ENCODE measurements at places on chromosomes 7 and 10.

- no peak for DNase-seq
Measured at GRCh38 chr7:117019287-117019686, 66.0 kb downstream of the ST7 start.

- no peak for DNase-seq
Measured at GRCh38 chr10:14952851-14953423, 959 bp downstream of the DCLRE1C start.

DNA sequence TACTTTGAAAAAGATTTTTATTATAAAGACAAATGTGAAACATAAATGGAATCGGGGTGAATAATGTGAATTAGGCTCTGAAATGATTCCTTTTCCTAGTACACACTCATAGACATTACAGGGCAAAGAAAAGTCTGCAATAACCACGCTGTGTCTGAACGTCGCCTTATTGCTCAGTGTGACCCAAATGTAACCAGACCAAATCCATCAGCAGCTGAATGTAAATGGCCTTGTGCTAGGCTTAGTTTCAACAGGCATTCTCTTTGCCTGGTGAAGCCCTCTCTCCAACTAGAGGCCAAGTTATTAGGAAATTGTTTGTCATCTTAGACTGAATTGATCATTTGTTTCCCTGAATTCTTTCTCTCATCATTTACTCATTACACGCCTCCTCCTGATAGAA is 225.5 kb downstream of the CHCHD3 start:
- DNase-seq = no peak

- no peak for DNase-seq
Measured at GRCh38 chr7:101779267-101779666, 38.2 kb upstream of the CUX1 start.

GRCh38 chr7:30559611-30560010 is 35.1 kb upstream of the GARS1 start:
- DNase-seq = no peak

DNA sequence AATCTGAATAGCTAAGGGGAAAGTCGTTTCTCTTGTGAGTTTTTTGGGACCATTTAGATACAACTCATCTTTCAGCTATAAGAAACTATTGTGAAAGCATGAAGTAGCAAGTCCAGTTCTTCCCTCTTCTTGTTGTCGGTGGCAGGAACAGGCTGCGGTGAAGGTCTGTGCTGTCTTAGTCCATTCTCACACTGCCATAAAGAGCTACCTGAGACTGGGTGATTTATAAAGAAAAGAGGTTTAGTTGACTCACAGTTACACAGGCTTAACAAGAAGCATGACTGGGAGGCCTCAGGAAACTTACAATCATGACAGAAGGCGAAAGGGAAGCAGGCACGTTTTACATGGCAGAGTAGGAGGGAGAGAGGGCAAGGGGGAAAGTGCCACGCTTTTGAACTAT is 261.8 kb downstream of the GATA3 start:
- no peak for DNase-seq

DNA sequence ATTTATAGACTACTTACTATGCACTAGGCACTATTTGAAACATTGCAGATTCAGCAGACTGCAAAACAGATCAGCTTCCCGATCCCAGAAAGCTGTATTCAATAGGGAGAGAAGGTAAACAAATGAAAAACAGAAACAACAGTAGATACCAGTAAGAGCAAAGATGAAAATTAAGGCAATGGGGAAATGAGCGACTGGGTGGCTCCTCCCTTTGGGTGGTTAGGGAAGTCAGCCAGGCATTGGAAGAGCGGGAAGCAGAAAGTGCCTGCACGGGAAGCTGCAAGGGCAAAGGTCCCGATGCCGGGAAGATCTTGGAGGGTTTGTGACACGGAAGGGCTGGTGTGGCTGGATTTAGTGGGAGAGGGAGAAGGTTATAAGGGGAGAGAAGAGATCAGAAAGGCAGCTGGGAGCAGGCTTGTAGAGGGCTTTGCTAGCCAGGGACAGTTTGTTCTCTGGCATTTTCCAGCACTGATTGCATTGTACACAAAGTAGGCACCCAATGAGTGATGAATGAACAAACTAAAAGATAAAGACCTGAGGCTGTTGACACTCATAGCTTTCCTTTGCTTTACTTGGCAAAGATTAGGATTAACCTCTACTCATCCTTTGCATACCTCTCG is 67.8 kb downstream of the NAMPT start:
- DNase-seq = no peak

- DNase-seq = no peak
Measured at GRCh38 chr7:116497708-116498107, 1.8 kb upstream of the CAV2 start.

DNA sequence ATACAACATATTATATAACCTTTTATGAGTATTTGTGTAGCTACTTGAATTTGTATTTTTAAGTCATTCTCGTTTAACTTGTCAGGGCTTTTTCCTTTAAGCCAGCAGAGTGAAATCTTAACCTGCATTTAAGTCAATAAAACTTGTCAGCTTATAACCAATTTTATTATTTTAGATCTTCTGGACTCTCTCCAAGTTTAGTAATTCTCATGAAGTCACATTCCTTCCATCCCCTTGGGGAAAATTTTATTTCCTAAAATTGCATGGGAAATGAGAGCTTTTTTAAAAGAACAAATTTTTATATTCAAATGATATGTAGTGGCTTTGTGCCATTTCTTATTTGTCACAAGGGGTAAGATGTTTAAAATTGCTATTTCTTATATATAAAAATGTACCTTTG is 74.0 kb downstream of the SEPTIN7 start:
- DNase-seq = no peak

- DNase-seq = no peak
Measured at GRCh38 chr10:10617686-10618085, 400.0 kb upstream of the CELF2 start.

DNA sequence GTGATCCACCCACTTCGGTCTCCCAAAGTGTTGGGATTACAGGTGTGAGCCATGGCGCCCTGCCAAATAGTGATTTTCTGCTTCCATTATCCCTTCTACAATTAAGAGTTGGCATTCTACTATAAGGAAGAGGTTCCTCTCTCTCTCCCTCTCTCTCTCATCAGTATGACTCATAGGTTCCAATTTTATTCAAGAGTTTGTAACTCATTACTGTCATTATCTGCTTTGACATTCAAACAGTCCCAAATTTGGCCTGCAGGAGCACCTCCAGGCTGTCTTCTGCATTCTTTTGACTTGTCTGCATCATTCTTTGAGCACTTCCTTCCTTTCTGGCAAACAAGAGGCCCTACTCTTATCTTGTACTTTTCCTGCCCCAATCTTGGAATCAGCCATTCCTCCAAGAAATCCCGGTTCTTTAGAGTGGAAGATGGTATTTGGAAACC is 33.2 kb upstream of the CALU start:
- DNase-seq = no peak

- DNase-seq = no peak
Measured at GRCh38 chr7:65390588-65390987, 16.9 kb downstream of the ZNF92 start.

GRCh38 chr7:17844514-17845196 is 95.6 kb downstream of the SNX13 start:
- no peak for DNase-seq

GRCh38 chr7:143906151-143906550 is 4.2 kb upstream of the TCAF1 start:
- DNase-seq = no peak

GRCh38 chr10:122553341-122553740 is 7.2 kb upstream of the DMBT1 start:
- no peak for DNase-seq

DNA sequence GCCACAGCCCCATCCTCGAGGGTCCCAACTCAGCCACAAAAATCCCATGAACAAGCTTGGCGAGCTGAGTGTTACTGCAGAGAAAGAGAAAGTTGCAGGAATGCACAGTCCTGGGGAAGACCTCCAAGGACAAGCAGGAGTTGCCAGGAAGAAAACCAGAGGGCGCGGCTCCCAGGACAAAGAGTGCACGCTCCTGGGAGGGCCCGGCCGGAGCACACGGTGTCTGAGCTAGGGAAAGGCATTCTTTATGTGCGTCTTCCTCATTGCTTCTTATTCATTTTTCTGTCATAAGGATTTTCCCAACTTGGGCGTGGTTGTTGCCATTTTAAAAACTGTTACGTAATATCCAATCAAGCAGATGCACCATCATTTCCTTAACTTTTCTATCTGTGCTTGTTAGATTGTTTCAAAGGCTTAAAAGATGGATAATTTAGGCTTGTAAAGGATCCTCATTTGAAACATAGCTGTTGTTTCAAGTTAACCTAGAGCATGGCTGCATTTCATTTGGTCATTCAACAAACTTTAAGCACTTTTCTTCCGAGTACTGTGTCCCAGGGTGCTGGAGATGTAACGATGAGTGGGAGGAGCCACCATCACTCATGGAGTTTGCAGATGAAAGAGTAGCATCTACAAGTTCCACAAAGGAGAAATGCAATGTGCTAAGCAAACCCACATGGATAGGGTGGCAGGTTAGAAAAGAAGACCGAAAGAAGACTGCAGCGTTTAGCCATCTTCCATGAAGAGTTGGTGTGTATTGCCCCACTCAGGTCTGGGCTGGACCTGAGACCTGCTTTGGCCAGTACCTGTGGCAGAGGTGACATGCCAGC is 5.6 kb upstream of the CNPY1 start:
- no peak for DNase-seq

- no peak for DNase-seq
Measured at GRCh38 chr7:81903115-81903514, 133.3 kb upstream of the HGF start.

DNA sequence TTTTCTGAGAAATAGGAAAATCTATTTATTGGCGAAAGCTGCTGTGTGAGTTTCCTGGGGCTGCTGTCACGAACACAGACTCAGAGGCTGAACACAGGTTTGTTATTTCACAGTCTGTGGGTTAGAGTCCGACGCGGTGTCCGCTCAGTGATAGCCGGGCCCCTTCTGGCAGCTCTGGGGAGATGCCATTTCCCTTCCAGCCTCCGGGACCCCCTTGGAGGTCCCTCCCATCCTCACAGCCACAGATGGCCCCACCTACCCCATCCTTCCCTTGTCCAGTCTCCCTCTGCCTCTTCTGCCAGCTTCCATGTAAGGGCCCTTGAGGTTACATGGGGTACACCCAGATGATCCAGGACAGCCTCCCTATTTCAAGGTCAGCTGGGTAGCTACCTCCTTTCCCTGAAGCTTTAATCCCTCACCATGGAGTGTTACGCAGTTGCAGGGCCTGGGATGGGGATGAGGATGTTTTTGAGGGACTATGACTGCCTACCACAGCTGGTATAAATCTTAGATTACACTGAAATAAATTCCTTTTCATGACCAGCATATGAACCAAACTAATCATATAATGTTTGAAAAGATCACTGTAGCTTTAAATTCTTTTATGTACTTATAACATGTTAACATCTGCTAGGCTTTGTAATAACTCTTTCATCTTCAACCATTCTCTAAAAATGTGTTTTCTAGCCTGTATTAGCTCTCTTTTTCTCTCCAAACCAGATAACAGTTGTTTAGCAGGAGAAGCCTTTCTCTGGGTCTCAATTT is 98.5 kb downstream of the WDR37 start:
- no peak for DNase-seq

DNA sequence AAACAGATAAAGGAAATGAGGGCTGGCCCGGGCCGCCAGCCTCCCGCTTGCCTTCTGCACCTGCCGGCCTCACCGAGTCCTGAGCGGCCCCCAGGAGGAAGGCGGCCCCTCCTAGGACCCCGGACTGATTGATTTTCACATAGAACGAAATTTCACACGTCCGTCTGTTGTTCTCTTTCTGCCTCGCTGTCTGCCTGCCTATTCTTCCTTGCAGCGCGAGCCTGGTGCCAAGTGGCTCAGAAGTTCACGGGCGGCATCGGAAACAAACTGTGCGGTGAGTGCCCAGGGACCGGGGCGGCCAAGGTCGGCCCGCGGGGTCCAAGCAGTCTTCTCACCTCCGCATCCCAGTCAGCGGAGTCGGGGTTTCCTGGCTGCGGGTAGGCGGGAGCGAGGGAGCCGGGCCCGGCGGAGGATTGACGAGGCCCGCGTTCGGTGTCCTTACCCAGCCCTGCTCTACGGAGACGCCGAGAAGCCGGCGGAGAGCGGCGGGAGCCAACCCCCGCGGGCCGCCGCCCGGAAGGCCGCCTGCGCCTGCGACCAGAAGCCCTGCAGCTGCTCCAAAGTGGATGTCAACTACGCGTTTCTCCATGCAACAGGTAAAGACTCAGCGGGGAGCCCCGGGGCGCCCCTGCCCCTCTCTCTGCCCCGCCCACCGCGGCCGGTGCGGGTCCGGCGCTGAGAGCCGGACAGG is 967 bp downstream of the GAD2 start:
- DNase-seq = no peak

DNA sequence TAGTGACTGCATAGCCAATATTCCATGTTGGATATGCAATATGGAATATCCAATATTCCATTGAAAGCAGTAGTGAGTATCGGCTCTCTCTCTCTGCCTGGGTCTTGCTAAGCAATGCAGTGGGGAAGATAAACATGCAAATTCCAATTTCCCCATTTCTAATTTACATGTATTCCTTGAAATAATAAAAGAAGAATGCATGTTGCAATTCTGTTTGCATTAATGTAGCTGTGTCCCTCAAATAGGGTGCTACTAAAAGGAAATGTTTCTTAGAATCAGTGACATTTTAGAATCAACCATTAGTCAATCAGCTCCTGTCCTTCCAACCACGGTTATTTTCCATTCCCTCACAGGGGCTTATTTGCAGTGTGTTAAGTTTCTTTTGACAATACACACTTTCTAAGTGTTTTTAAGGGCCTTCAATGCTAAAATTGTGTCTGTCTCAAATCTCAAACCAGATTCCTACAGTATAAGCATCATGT is 46.7 kb downstream of the AFAP1L2 start:
- DNase-seq = no peak

DNA sequence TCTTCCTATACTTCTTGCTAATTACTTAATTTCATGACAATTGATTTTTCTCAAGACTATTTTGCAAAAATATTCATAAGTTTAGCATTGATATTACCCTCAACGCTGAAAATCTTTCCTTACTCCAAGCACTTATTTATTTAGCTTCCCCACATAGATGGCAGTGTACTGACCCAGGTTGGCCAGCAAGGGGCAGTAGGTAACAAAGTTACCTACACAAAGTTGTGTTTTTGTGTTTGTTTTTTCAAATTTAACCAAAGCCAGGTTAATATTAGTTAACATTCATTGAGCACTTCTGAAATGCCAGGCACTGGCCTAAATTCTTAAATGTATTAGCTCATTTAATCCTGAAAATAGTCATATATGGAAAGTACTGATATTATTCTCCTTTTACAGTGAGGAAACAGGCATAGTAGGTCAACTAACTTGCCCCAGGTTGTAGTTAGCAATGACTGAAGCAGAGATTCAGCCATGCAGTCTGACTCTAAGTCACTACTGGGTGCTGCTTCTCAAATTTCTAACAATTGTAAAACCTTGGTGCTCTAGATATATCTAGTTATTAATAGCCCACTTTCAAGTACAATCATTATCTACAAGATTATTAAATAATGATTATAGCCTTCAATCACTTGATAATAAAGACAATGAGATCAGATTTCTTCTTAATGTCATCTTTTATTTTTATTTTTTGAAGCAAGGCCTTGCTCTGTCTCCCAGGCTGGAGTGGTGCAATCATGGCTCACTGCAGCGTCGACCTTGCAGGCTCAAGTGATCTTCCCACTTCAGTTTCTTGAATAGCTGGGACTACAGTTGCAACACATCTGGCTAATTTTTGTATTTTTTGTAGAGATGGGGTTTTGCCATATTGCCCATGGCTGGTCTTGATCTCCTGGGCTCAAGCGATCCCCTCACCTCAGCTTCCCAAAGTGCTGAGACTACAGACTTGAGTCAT is 5.8 kb upstream of the GGCT start:
- no peak for DNase-seq

Measured in T-cell (primary cell).